ENCODE measurements at places on chromosomes 7 and 10.

GRCh38 chr7:67809586-67809985 is 813.0 kb downstream of the TYW1 start:
- no peak for DNase-seq

DNA sequence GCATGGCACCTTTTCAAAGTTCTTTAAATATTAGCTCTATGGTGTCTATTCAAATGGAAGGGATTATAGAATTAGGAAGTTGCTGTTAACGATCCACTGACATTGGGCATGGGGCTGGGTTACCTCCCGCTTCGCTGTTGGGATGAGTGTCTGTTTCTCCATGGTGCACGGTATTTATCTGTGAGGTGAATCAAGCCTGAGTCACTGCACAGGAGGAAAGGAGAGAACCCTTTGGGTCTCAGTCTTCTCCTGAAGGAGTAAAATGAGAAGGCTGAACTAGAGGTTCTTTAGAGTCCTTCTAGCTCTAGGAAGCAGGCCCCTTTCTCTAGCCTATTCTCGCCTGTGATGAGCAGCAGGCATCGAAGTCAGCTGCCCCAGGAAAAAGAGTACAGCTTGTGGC is 7.3 kb downstream of the JCAD start:
- DNase-seq = peak; percentile 31

DNA sequence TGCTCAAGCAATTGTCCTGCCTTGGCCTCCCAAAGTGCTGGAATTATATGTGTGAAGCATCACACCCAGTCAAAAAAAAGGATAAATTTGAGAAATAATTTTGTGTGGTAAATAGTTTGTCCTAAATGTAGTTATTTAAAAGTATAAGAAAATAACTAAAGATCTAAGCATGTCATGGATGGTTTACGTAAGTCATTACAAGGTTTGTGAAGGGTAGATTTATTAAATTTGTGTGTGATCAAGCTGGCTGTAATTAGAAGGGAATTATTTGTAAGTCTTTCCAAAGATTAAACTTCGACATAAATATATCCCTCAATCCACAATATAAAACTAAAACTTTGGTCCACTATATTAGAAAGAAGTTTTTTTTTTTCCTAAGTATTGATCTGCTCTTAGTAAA is 28.6 kb downstream of the ORC5 start:
- DNase-seq = peak; percentile 6

GRCh38 chr7:151590071-151590849 is 70.6 kb upstream of the RHEB start:
- no peak for DNase-seq

DNA sequence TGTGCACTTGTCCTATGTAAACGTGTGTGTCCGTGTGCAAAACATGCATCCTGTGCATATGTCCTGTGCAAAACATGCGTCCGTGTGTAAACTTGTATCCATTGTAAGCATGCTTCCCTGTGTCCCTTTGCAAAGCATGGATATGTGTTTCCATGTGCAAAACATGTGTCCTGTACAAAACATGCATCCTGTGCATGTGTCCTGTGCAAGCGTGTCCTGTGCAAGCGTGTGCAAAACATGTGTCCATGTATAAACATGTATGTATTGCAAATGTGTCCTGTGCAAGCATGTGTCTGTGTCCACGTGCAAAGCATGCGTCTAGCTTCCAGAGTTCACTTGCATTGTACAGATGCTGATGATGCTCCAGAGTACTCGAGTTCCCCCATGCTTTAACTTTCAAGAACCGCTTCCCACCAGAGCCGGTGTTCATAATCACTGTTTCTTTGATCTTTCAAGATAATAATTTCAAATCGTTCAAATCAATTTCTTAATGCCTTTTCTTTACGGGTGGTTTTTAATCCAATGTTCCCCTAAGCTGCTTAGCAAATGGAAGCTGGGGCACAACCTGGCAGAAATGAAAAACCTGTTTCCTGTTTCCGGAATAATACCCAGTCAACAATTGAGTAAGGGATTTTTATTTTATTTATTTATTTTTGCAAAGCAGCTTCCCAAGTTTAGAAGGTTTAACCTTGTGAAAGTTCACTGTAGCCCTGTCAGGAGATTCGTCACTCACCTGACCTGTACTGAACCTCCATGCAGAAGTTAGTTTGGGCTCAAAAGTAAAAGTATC is 641 bp upstream of the ASB13 start:
- no peak for DNase-seq

DNA sequence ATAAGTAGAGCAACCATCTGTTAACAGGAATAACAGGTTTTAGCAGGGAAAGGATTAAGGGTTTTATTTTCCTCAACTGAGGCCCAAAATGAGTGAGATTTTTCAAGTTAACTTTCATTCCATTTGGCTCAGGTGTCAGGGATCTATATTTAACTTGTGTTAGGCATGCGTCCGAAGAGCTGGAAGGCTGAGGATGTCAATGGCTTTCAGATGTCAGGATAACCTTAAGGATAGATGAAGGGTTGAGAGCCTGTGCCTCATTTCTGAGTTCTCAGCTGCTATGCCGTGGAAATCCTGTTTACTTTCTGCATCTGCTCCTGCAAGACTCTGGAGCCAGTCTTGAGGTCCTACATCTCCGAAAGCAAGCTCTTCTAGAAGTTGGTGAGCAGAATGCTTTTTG is 36.4 kb upstream of the CD36 start:
- no peak for DNase-seq

DNA sequence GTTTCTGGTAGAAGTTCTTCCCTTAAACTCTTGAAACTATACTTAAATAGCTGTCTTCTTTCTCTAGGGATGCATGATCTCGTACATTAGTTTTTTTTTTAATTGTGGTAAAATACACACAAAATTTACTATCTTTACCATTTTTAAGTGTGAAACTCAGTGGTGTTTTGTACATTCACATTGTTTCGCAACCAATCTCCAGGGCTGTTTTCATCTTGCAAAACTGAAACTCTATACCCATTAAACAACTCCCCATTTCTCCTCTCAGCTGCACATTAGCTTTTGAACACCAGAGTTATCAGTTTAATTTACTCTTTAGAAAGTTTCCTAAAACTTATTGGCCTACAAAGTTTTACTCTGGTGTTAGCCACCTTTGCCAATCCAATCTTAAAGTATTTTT is 45.5 kb upstream of the PRKAR2B start:
- DNase-seq = peak; percentile 32

DNA sequence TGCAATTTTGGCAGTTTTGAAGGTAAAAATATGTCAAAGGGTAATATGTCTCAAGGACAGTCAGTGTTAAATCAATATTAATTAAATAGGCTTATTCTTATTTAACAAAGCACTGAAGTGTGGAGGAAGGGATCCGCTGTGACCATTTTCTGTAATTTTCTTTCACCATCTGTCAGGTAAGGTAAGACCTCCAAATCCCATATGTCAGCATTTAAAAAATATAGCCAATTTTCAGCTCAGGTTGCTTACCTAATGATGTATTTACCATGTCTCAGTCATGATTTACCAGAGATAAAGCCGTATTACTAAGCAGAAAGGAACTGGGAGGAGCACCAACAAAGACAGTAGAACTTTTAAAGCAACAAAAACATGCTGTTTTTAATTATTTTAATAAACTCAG is 683.9 kb downstream of the CCSER2 start:
- no peak for DNase-seq

- DNase-seq = no peak
Measured at GRCh38 chr10:121449482-121449924, 148.7 kb downstream of the FGFR2 start.

- DNase-seq = no peak
Measured at GRCh38 chr7:98217623-98218582, 6.7 kb downstream of the BHLHA15 start.

GRCh38 chr10:26249681-26250080 is 33.1 kb downstream of the GAD2 start:
- DNase-seq = no peak

DNA sequence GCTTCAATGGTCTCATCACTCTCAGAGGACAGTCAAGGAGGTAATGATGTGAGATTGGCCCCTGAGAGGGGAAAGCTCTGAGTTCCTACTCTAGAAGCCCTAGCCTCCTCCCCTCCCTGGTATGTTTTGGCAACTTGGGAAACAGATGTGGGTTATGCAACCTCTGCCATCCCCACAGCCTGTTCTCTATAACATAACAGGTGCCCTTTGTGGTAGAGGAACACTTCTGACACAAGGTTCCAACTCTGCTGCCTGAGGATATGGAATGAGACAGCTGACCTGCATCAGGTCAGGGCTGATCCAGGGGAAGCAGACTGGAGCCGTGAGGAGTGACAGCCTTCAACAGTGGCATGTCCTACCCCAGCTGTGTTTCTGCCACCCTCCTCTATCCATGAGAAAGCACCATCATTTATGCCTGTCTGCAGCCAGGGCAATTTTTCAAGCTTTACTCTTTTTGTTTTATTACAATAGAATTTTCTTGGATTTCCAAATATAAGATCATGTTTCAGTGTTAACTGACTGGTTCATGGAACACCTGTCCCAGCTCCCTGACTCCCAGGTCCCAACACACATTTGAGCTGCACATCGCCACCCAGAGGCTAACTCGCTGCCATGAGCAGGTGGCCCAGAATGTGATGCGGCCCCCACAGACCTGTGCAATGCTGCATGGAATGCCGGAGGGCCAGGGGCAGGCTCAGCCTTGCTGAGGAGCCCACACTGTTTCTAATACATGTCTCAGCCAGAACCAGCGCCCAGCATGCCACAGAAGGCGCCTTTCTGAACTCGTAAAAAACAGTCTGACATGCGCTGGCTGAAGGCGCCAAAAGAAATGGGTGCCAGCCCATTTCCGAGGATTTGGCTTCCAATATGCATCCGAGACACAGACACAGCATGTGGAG is 124.8 kb upstream of the CHST15 start:
- peak; percentile 62 for DNase-seq

DNA sequence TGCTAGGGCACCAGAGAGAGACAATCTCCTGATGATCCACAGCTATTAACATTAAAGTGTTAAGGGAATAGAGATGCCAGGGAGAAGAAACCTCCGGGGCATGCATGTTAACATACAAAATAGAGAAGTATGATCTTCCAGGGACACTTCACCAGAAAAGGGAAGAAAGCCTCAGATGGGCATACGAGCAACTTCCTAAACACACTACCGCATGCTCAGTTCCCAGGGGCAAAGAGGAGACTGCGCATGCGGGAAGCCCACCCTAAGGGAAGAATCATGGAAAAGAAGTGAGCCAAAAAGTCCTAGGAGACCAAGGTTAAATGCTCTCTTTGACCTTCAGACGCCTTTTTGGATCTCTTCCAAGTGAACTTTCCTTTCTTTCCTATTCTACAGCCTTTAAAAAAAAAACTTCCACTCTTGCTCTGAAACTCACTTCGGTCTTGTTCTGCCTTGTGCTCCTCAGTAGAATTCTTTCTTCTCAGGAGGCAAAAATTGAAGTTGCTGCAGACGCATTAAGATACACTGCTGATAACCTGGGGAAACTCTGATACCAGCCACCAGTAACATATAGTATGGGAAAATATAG is 1211.3 kb downstream of the REEP3 start:
- DNase-seq = no peak

- DNase-seq = no peak
Measured at GRCh38 chr7:100602889-100603725, 944 bp downstream of the PCOLCE start.

DNA sequence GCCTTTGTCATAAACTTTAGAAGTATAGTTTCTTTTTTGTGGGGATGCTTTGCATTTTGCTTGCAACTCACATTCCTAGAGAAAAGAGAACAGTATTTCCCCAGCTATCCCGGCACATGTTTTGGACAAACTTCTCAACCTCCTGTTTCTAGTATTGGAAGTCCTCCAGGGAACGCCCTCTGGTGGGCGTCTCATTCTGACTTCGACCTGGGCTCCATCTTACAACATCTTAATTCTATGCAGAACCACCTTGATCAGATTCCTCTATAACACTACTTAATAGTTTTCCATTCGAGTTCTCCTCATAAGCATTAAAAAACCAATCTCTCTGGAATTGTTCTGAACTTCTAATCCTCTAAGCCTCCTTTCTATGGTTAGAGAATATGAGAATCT is 139.5 kb upstream of the FZD8 start:
- DNase-seq = peak; percentile 30

DNA sequence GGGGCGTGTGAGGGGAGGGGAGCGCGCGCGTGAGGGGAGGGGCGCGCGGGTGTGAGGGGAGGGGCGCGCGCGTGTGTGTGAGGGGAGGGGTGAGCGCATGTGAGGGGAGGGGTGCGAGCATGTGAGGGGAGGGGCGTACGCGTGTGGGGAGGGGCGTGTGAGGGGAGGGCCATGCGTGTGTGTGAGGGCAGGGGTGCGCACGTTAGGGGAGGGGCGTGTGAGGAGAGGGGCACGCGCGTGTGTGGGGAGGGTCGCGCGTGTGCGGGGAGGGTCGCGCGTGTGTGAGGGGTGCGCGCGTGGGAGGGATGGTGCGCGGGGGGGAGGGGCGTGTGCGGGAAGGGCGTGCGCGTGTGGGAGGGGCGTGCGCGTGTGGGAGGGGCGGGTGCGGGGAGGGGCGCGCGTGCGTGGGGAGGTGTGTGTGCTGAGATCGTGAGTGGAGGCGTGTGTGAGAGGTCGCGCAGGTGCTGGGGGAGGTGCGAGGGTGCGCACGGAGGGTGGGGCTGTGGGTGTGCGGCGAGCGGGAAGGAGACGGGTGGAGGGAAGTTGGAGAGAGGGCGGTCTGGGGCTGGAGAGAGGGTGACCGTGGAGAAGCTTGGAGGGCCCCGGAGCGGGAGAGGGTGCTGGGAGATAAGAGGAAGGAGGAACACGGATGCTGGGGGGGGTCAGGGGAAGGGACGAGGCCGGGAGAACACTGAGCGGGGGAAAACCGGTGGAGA is 19.7 kb downstream of the MXI1 start:
- DNase-seq = peak; percentile 15

DNA sequence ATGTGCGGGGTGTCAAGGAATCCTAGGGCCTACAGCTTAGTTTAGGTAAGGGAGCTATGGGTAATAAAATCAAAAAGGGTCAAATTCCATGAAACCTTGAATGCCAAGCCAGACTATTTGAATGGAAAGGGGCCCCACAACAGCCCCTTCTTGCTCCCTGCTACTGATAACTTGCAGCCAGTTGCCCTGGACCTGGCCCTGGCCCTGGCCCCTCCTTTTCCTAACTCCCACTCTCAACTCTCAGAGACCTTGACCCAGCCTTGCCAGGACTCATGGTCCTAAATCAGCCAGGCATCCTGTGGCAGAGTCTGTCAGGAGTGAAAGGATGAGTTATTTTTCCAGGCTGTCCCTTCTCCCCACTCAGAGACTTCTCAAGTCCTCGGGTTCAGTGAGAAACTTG is 5.9 kb downstream of the KCNIP2 start:
- no peak for DNase-seq

- DNase-seq = no peak
Measured at GRCh38 chr7:2104107-2104710, 128.5 kb downstream of the MAD1L1 start.

- DNase-seq = peak; percentile 73
Measured at GRCh38 chr10:72552857-72553256, 73.0 kb downstream of the MICU1 start.

DNA sequence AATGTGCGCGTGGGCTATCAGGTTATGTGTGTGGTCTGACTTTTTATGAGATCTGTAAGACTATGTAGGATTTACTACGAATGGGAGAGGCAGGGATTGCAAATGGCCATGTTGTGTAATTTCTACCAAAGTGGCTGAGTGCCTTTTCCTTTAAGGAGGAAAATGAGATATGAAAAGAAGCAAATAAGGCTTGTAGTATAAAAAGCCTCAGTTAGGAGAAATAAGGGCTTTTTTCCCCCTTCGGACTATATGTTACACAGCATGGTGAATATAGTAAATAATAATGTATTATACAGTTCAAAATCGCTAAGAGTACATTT is 447 bp upstream of the GPAM start:
- no peak for DNase-seq

GRCh38 chr7:155514296-155514695 is 32.1 kb downstream of the CNPY1 start:
- no peak for DNase-seq

GRCh38 chr10:80530251-80530650 is 7.5 kb upstream of the SH2D4B start:
- peak; percentile 72 for DNase-seq

- peak; percentile 49 for DNase-seq
Measured at GRCh38 chr10:69065406-69066361, 22.2 kb upstream of the SRGN start.

All from MCF 10A (cell line).